NCI-H345 (cell line): ENCODE measurements at places on chromosomes 4 and X.

GRCh38 chr4:136742333-136742732 lies 790.0 kb downstream of the PCDH18 start:
- DNase-seq, result no peak

GRCh38 chr4:10006231-10006600 lies 15.1 kb downstream of the SLC2A9 start:
- DNase-seq, result peak; percentile 50

DNA sequence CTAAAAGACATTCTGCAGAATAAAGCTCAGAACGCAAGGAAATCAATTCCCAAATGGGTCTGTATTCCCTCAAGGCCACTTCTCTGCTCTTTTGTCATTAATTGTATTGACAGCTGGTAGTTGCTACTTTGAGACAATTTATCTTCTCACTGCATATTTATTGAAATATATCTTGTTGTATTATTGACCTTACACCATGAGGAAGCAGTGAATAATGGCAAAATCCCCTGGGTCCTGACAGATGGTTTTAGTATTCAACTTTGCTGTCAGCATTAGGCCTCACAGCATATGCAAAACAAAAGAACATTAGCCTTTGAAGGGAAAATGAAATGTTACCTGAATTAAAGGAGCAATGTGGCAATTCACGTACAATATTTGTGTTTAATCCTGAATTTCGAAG lies 406.1 kb upstream of the TRAM1L1 start:
- DNase-seq, result no peak

DNA sequence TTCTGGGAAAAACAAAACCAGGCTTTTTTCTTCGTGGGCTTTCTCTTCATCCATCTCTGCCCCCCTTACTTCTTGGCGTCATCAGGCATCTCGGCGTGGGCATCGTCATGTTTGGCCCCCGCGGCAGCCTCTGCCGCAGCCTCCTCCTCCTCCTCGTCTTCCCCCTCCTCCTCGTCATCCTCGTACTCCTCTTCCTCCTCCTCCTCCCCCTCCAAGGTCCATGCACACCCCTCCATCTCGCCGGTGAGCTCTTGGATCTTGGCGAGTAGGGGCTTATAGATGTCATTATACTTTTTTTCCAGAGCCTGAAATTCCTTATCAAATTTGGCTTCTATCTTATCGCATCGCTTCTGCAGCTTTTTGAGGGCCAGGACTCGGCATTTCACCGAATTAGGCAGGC lies 488 bp downstream of the NAP1L5 start:
- no peak for DNase-seq

DNA sequence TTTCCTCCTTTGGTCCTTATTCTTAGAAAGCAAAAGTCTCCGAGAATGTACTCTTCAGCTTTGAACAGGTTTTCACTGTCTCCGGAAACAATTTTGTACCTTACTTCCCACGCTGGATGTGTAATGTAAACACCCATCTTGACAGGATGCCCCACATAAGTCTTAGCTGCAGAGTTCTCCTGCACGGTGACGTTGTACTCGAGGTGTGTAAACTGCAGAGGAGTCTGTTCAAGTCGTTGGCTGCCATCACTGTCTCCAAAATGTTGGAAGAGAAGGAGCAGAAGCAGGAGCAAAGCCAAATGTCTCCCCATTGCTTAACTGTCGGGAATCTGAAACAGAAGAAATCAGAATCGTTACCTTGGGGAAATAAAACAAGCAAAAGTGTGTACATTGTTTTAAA lies 14.1 kb downstream of the FAT1 start:
- DNase-seq, result no peak

GRCh38 chr4:21811565-21811964 lies 137.0 kb downstream of the KCNIP4 start:
- no peak for DNase-seq

- no peak for DNase-seq
Measured at GRCh38 chr4:167688660-167689142, 403.6 kb upstream of the ANXA10 start.

- no peak for DNase-seq
Measured at GRCh38 chr4:55854129-55854528, 681 bp downstream of the EXOC1 start.

GRCh38 chr4:138164208-138164607 lies 77.9 kb downstream of the SLC7A11 start:
- DNase-seq, result no peak

GRCh38 chr4:166501941-166502382 lies 628.9 kb downstream of the TLL1 start:
- DNase-seq, result no peak

DNA sequence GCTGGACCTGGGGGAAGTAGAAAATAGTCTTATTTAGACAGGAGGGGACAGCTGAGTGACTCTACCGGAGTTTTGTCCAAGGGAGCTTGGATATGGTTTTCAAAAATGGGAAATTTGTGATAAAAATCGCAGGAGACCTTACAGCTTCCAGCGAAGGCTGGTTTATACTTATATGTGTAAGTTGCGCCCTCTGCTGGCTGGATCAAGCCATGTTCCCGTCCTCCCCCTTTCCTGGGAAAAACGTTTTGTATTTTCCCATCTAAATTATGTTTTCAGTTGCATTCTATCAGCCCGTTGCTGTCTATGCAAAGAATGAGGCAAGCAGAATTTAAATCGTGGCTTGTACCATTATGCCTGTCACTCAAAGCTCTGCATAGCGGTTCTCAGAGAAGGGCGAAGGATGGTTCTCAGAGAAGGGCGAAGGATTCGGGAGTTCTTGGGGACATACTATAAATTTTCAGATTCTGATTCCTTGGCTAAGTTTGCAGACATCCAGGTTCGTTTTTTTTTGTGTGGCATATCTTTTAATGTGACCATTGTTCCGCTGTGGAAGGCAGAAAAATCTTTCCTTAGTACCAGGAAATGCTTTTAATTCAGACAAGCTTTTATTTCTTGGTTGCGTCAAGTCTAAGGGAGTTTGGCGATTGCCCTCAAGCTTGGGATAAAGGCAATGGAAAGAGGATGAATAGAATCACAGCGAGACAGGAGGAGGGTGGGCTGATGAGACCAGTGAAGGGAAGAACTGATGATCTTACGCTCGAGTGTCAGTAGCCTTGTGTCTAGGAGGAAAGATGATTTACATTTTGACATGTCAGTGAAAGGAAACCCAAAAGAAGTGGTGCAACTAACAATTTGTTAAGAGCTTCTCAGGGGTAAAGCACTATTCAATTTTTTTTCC lies 128.5 kb upstream of the ARX start:
- DNase-seq, result peak; percentile 46

DNA sequence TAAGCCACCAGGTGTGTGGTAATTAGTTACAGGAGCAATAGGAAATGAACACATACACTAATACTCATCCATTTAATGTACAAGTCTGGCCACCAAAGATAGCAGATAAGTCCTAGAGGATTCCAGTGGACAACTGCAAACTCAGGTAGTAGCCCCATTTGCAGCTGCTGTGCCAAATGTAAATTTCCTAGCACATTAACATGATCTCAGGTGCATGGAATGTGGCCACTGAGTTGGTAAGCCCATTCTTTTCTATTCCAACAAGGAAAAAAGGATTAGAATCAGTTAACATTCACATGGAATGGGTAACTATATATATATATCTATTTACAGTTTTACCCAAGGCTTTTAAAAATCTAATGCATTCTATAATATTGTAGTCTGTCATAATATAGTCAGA lies 23.3 kb upstream of the FRAS1 start:
- no peak for DNase-seq

DNA sequence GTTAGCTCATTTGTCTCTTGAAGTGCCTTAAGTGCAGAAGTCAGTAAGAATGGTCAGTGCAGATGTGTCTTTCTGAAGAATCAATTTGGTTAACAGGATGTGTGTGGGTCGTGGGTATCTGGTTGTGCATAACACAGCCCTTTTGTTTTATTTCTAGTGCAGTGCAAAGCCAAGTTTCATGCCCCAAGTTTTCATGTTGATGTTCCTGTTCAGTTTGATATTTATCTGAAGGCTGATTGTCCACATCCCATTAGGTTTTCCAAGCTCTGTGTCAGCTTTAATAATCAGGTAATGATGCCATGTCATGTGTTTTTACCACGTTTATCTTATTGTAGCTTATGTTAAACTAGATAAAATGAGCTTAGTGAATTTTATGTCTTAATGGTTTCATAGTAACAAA lies 27.4 kb downstream of the TRAPPC11 start:
- DNase-seq, result no peak

GRCh38 chr4:45569619-45570018 lies 554.2 kb downstream of the GABRG1 start:
- no peak for DNase-seq

DNA sequence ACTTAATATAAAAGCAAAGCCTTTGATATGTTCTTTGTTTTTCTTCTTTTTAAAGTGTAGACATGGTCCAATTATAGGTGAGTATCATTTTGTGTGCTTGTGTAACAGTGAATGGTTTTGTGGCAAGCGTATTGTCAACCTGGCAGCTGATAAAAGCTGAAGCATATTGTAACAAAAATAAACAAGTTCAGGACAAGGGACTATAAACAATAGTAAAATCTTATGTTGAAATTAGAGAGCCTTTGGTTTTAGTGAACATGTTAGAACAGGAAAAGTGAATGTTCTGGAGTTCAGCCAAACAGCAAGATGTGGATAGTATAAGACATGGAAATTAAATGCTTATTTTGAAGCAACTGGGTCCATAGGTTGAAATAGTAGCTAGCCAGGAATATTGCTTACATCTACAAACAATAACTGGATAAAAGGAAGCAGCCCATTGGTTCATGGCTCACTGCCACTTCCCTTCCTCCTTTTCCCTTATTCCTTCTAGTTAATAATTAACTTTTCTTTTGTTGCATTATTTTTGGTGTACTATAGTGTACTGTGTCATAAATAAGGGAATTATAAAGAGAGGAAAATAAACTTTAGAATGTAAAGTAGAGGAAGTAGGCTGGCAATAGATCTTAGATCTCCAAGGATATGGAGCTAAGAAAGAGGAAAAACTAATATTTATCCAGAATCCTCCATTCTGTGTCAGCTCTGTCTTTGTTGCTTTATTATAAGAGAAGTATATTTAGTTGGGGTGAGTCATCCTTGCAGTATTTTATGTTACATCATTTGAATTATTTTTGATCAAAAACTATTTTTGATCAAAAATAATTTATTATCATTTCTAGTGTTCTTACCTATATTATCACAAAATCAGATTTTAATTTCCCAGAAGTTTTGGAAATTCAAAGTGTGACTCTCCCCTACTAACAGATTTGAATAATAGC lies 65.6 kb downstream of the MRPL1 start:
- DNase-seq, result peak; percentile 83

DNA sequence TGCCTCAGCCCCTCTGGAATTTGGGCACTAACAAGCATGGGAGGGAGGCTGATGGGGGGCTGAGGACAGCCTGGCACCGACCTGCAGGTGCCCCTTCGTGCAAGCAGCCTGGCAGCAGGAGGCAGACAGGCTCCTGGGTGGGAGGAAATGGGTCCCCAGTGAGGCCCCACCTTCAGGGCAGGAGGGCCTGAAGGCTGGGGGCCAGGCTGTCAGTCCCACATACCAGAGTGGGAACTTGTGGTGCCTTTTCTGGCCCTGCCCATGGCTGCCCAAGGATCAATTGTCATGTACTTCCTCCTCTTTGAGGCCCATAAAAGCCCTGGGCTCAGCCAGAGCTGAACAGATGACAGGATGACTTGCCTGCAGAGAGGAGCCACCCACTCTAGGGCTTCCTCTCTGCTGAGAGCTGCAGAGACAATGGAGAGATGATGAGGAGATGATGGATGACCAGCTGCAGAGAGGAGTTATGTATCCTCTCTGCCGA lies 141.0 kb downstream of the PDHA2 start:
- DNase-seq, result no peak

- no peak for DNase-seq
Measured at GRCh38 chr4:99013884-99014523, 18.5 kb downstream of the METAP1 start.
